ENCODE measurements at places on chromosomes 1 and 21.
A peak's percentile ranks its signal among the peaks of the same experiment; 100 is the strongest.

- no peak for DNase-seq
Observed at GRCh38 chr1:20291645-20292084, 990 bp downstream of the VWA5B1 start.

- no peak for DNase-seq
Observed at GRCh38 chr1:230251644-230252191, 174.4 kb downstream of the PGBD5 start.

GRCh38 chr1:222736972-222737371 lies at the start of gene FAM177B:
TSS of gene FAM177B (plus strand) at chr1:222737202. CDS start at chr1:222746546, 9,344 bp downstream.
- DNase-seq = no peak

- DNase-seq = no peak
Observed at GRCh38 chr1:6897138-6897537, 111.9 kb downstream of the CAMTA1 start.

GRCh38 chr1:17134034-17134433 lies 14.8 kb upstream of the PADI2 start:
- no peak for DNase-seq

DNA sequence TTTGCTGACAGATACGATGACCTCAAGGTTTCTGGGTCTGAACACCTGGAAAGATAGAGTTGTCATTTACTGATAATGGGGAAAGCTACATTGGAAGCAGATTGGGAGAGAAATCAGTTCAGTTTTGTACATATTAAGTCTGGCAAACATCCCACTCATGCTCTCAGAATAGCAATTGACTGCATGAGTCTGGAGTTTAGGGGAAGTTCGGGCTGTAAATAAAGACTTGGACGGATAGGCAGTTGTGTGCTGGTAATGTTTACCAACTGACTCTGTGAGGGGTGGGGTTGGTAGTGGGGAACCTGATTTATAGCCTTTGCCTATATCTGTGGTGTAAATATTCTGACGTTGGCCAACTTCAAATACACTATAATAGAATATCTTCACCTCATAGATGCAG lies 4.0 kb downstream of the H6PD start:
- no peak for DNase-seq

DNA sequence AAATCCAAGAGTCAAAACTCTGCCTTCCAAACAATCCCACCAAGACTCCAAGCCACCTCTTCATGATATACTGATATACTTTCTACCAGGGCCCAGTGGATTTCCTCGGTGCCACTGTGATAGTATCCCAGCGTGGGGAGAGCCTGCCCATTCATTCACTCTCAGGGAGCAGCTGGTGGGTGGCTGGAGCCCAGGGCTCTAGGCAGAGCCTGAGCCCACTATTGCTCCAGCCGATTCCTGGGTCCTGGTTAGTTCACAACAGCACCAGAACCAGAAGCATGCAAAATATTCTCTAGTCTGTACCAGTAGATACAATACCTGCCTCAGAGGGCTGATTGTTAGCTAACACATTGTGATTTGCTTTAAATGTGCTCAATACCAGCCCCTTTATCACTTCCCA lies 831 bp downstream of the CSRP1 start:
- no peak for DNase-seq

DNA sequence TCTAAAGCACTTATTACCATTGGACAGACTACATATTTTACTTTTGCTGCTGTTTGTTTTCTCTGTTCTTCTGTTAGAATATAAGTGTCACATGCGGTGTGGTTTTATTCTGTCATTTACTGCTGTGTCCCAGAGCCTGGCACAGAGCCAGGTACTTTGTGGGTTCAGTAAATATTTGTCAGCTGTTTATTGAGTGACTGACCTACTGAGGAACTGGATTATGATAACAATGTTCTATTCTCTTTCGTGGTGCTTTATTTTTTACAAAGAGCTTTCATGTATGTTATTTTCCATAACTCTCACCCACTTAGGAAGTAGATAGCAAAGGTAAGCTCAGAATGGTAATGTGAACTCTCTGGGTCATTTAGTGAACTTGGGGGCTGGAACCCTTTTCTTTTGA lies 118.8 kb downstream of the RWDD3 start:
- no peak for DNase-seq

DNA sequence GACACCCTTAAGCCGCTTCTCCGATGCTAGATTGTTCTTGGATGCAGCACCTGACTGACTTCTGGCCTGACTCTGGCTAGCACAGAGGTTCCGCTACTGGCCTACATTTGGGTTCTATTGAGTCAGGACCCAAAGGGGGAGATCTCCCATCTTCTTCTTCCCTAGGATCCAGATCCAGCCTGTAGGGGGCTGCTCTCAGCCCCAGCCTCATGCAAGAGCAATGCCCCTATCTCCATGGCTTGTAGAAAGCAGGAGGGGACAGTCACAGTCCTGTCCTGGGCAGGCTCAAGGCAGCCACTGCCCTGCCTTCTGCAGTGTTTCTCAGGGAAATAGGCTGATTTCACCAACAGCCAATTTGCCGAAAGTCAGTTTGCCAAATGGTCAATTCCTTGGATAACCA lies 6.3 kb upstream of the ADAR start:
- no peak for DNase-seq

DNA sequence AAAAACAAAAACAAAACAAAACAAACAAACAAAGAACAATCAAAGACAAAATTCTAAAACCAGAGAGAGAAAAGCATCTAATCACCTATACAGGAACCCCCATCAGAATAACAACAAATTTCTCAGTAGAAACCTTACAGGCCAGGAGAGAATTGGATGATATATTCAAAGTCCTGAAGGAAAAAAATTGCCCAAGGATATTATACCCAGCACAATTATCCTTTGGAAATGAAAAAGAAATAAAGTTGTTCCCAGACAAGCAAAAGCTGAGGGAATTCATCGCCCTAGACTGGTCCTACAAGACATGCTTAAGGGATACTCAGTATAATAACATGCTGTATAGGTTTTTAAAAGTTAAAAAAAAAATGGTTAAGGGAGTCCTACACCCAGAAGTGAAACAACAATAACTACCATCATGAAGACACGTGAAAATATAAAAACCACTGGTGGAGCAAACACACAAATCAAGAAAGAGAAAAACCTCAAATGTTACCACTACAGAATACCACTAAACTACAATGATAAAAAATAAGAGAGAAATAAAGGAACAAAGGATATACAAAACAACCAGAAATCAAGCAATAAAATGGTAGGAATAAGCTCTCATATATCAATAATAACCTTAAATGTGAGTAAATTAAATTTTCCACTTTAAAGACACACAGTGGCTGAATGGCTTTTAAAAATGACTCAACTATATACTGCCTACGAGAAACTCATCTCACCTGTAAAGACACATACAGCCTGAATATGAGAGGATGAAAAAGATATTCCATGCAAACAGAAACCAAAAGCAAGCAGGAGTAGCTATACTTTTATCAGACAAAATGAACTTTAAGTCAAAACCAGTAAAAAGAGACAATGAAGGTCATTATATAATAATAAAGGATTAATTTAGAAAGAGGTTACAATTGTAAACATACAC lies 121.9 kb downstream of the ACBD6 start:
- DNase-seq = no peak

- DNase-seq = no peak
Observed at GRCh38 chr1:182984621-182985020, 31.7 kb upstream of the SHCBP1L start.

DNA sequence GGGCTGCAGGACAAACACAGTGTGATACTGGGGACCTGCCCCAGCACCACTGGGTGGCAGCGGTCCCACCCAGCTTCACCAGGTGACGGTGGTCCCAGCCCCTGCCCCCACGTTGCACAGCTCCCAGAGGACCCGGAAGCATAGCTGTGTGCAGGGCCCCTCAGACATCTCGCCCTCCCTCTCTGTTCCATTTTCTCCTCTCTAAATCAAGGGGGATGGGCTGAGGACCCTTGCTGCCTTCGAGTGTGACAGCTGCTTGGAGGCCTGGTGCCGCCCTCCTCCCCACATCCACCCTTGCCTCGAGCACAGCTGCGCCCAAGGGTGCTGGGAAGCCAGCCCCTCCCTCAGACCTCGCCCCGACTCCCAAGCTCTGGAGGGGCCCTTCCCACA lies 16.1 kb upstream of the LRRC3 start:
- DNase-seq = no peak

DNA sequence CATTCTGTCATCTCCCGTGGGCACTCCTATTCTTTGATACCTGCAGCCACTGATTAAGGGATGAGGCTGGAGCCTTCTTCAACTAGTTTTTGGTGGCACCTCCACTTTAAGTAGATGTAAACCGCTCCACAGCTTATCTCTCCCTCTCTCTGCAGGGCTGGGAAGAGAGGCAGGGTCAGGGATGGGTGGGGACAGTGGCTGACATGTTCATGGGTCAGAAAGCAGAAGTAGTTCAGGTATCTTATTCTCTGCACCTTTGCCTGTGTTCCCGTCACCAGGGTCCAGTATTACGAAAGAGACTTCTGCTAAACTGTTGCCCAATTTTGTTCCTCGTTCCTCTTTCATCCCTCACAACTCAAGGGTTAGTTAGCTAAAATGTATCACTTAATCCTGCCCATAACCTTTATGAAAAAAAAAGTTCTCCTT lies 51.7 kb upstream of the EDEM3 start:
- DNase-seq = no peak

GRCh38 chr1:24957808-24958752 lies 28.0 kb upstream of the RUNX3 start:
- no peak for DNase-seq

GRCh38 chr1:21586846-21587601 lies 77.8 kb downstream of the ALPL start:
- no peak for DNase-seq

- DNase-seq = no peak
Observed at GRCh38 chr1:110916669-110917306, 43.8 kb downstream of the CD53 start.

DNA sequence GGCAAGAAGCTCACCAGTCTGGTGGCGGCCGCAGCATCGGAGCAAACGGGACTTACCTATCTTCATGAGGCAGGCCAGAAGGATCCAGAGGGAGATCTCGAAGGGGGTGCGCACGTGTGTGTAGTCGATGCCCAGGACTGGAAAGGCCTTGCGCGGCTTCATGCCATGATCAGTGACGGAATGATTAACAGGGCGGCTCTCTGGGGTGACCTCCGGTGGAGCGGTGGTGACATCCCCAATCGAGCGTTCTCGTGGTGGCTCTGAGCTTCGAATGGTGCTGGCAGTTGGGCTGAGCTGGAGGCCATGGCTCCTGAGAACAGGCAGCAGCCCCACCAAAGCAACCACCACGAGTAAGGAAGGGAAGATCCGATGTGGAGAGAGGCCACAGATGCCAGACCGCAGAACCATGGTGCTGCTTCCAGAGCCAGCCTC lies 982 bp downstream of the SLC9A1 start:
- no peak for DNase-seq

GRCh38 chr1:171127501-171127900 lies 36.8 kb downstream of the FMO3 start:
- DNase-seq = no peak

- DNase-seq = no peak
Observed at GRCh38 chr1:208045463-208046260, 134.7 kb upstream of the CD34 start.

DNA sequence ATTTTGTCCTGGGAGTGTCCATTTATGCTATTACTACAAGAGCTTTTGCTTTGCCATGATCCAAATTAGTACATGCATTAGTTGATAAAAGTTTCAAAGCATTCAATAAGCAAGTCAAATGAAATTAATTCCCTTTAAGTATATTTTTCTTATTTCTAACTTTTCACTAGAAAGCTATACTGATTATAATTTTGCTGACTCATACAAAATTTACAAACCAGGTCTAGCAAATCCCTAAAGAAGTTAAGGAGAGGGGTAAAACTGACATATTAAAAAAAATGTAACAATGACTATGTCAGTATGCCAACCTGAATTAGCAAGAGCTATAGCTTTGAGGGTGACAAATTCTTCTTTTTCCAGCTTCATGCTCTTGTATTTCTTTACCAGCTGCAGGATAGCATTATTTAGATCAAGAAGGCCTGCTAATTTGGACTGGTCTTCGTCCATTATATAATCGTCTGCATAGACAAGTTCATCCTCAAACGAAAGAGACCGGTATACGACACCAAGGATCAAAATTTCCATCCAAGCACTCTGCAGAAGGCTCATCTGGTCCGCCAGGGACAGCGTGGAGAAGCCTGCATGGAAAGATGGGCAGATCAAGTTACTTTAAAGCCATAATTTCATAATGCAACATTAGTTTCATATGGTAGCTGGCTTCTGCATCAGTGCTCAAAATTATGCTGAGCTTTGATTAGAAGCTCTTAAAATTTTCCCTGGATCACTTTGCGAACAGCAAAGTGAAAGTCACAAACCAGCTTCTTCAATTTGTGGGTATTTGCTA lies 95.8 kb upstream of the USH2A start:
- peak; percentile 77 for DNase-seq

All from SK-N-DZ (cell line).